ENCODE measurements at places on chromosomes 3 and 15.

DNA sequence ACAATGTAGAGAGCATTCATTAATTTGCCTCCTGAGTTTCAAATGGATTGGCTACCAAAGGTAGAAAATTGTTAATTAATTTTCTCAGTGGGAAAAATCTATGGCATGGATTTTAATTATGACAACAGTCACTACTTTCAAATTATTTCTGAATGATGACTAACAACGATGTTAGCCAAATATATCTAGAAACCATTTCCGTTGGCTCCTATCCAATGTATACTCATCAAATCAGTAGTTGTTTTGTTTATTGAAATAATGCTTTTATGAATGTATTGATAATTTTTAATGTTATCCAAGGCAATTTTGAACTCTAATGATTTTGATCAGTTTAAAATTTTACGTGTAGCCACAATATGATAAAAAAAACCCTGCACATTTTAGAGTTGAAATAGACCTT, 333.4 kb downstream of the NAALADL2 start:
- DNase-seq: no peak

DNA sequence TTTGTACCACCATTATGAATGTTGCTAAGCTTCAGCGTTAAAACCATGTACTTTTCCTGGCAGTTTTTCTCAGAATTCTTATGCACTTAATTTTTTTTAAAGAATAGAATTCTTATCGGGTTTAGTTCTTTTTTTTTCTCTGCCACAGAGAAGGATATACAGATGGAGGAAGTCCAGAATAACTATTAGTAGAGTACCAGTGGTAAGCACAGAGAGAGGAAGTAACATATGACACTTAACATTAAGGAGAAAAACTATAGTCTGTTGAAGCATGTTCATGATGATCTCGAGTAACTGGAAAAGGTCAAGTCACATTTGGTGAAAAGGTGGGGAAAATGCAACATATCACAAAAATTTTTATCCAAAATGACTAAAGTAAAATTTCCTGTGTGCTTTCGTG, 68.9 kb downstream of the RNF13 start:
- peak; percentile 66 for DNase-seq

DNA sequence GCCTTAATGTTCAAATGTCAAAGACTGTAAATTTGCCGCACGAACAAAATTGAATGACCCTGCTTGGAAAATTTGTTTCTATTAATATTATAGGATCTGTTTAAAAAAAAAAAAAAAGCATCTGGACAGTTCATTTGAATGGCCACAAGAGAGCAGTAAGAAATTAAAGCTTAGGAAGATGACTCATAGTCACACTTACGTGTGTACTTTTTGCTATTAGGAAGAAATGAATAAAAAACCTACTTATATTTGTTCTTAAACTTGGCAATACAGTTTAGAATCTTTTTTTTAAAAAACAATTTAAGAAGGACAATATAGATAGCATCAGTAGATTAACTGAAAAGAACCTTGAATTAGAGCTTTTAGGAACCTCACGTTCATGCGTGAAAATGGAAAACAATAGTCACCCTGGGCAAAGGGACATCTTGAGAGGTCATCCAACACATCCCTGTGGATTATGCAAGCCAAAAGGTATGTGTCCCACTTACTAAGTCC, 621.8 kb downstream of the MECOM start:
- DNase-seq: peak; percentile 33

DNA sequence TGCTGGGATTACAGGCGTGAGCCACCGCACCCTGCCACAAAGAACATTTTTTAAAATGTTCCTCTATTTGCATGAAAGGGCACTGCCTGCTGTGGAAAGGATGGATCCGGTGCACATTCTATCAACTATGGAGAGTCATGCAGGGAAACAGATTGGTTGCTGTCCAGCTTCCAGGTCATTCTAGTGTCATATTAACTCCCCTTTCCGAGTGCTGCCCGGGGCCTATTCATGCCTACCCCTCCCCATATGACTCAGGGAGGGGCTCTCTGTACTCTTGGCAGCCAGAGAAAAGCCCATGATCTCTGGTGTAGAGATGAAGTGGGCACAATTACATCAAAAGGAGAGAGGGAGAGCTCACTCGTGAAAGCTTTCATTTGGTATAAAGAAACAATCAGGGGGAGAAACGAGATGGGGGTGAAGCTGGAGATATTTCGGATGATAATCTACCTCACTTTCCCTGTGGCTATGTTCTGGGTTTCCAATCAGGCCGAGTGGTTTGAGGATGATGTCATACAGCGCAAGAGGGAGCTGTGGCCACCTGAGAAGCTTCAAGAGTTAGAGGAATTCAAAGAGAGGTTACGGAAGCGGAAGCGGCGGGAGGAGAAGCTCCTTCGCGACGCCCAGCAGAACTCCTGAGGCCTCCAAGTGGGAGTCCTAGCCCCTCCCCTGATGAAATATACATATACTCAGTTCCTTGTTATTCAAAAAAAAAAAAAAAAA, 16.1 kb upstream of the AHSG start:
- no peak for DNase-seq

GRCh38 chr3:9749296-9749644, 482 bp upstream of the OGG1 start:
- no peak for DNase-seq

DNA sequence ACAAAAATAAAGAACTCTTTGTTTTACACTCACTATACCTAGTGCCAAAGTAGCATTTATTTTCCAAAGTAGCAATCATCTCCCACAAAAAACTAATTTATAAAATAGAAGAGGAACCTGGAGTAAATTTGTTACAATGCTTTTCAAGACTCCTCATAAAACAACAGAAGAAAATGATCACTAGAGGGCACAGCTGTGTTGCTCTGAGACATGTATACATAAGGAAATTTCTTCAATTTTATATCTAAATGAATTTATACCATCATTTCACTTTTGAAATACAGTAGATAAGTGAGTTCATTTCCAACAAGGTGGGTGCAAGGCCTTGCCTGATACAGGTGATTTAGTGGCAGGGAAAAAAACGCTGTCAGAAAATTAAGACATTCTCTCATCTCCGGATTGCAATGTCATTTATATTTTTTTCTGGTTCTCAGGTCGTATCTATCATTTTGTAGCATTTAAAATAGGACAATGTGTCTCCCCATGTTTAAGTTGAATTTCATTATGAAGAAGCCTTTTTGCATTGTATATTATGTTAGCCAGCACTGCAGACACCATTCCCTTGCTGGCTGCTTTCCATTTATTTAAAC, 25.3 kb upstream of the ARHGEF26 start:
- DNase-seq: peak; percentile 69

DNA sequence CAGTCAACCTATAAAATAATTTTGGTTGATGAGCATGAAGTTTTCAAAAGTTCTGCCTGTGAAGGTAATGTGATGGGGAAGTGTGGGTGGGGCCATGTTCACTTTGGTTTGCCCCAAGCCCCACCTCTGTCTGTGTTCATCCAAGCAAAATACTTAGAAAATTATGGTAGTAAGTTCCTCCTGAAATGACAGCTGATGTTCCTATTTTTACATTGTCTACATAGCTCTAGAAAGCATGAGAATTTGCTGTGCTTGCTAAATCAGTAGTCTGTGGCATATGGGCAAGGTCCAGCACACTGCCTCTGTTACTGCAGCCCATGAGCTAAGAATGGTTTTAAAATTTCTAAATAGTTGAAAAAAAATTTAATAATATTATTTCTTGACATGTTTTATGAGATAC, 21.9 kb upstream of the CP start:
- no peak for DNase-seq

GRCh38 chr3:44870375-44871061, 3.9 kb upstream of the TGM4 start:
- no peak for DNase-seq

- no peak for DNase-seq
Measured at GRCh38 chr3:34568766-34569165, 770.3 kb downstream of the PDCD6IP start.

- DNase-seq: no peak
Measured at GRCh38 chr15:85316244-85316934, 64.0 kb upstream of the AKAP13 start.

GRCh38 chr15:70522323-70522966, 240.9 kb downstream of the UACA start:
- no peak for DNase-seq

- no peak for DNase-seq
Measured at GRCh38 chr15:36831125-36831903, 251.9 kb downstream of the CDIN1 start.

DNA sequence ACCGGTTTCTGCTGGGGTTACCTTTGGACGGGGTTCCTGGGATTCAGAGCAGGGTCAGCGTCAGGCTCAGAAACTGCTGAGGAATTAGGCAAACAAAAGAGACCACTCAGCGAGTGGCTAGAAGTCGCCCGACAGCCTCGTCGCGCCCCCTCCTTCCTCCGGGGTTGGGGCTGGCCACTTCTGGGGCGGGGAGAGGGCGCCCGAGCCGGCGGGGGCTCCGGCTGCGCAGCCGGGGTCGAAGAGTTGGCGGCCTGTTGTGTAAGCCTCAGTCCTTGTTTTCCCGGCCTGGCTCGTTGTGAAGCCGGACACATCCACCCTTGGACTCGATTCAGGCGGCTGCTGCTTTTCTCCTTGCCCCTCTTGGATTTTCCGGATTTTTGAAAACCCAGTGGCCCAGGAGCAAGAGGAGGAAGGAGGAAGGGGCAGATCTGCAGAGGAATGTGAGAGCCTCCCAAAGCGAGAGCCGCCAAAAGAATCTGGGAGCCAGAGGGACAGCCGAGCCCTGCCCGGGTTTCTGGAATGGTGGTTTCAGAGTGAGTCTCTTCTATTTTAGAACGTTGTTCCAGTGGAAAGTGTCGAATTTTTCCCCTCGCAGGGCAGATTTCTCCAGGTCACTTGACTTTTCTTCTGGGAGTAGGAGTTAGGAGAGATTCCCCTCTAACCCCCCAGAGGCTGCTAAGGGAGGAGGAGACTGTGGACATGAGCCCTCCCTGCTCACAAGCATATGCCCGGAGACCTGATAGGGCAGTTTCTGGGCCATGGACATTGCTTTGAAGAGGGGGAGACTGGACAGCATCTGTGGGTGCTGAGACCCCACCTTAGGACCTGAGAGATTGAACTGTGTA, 666 bp downstream of the SNX33 start:
- DNase-seq: no peak

DNA sequence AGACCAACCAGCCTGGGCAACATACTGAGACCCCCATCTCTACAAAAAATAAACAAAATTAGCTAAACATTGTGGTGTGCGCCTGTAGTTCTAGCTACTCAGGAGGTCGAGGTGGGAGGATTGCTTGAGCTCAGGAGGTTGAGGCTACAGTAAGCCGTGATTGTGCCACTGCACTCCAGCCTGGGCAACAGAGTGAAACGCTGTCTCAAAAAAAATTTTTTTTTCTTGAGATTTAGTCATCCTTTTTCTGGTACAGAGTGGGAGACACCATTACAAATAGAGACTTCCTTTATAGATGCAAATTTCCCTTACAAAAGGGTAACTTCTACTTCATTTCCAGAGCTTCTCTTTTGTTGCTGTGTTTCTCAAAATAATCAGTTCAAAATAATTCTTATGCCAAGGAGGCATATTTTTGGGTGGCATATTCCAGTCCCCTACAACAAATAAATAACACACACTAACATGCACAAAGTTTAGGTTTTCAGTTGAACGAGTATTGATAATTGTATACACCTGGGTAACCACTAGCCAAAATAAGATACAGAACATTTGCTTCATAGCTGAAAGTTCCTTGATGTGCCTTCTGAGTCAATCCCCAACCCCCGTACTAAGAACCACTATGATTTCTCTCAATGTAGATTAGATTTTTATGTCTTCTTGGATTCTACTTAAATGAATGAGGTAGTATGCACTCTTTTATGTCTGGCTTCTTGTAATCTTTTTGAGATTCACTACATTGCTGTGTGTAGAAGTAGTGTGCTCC, 248.9 kb upstream of the PROK2 start:
- no peak for DNase-seq

GRCh38 chr3:175489406-175489805, 630.3 kb downstream of the NAALADL2 start:
- no peak for DNase-seq

- peak; percentile 82 for DNase-seq
Measured at GRCh38 chr3:37779289-37780152, 82.2 kb upstream of the CTDSPL start.

DNA sequence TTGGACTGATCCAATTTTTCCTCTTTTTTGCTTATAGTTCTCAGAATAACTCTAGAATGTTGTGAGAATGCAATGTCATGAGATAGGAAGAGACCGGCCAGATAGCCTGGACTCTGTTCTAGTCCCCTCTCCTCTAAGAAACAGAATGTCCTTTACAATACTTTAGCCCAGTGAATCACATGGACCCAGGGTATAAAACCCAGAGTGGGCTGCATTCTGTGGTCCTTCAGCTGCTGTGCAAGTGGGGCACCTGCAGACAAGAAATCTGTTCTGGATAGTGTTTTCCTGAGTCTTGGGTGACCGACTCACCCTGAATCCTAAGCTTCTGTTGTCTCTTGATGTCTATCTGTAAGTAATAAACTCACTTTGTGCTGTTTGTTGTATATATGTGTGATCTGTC, 368.6 kb upstream of the DPH6 start:
- DNase-seq: no peak

GRCh38 chr3:55329849-55330248, 157.3 kb downstream of the WNT5A start:
- DNase-seq: no peak

DNA sequence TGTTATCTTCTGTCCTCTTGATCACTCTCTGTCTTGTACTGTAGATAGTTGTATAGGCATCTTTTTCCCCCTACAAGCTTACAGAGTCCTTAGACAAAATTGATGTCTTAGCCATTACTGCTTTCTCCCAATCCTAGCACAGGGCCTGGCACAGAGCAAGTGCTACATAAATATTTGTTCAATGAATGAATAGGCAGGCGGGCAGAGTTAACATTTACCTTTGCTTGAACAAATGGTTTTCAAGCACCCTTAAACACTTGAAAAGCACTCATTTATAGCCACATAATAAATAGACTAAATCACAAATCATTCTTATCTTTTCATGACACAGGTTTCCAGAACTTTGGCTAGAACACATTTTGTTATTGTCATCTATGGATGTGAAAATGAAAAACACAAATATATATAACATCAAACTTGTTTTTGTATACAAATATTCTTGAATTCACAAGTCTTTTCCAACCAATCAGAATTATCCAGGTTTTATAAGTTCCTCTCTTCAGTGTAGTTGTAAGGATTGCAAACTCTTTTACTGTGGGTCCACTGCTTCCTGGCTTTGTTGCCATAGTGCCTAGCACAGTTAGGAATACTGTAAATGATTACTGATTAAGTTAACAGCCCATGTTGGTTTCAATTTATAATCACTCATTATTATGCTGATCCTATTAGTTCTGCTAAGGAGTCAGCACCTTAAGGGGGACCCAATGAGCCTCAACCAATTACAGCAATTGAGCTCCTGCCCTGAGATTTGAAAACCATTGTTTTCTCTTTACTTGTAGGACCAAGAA, 61.9 kb downstream of the ISL2 start:
- DNase-seq: no peak
